Left ventricle myocardium inferior (tissue), 1 donor: ENCODE measurements at places on chromosomes 3 and 15. TPM values are rescaled to one million over a fixed set of nuclear protein-coding genes. Genes with fewer than 3 reads are reported as not detected.

Gene PLSCR2
- not detected for total RNA-seq

Gene RTP3
- not detected for total RNA-seq

Gene CYP8B1
- total RNA-seq: not detected

Gene IL17RB
- 0.47 TPM for total RNA-seq

Gene ARRDC4
- total RNA-seq: 11.8 TPM

Gene ALDH1L1
- 24.3 TPM for total RNA-seq

Gene FBXO45
- total RNA-seq: 7.3 TPM

Gene MORC1
- total RNA-seq: not detected

DNA sequence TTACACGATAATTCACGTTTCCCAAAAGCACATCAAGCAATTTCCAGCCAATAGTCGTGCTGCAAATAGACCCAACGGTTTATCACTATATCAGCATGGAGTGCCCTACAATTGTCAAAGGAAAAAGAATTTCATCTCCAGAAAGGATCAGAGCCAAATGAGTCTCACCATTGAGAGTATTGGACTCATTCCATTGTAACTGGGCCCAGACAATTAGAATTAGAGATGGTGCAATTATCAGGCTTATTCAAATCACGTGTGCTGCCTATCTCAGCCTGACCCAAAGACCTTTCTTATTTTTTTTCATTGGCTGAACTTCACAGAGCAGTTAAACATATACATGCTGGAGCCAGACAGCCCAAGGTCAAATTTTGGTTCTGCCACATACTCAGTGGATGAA is 87.0 kb upstream of the LRTM1 start:
- H3K27me3 ChIP-seq: no peaks in the 10 kb centered on the region
- H3K27ac ChIP-seq: no peak overlapping the region
- H3K4me1 ChIP-seq: no peaks in the 10 kb centered on the region
- no peaks in the 10 kb centered on the region for H3K36me3 ChIP-seq

DNA sequence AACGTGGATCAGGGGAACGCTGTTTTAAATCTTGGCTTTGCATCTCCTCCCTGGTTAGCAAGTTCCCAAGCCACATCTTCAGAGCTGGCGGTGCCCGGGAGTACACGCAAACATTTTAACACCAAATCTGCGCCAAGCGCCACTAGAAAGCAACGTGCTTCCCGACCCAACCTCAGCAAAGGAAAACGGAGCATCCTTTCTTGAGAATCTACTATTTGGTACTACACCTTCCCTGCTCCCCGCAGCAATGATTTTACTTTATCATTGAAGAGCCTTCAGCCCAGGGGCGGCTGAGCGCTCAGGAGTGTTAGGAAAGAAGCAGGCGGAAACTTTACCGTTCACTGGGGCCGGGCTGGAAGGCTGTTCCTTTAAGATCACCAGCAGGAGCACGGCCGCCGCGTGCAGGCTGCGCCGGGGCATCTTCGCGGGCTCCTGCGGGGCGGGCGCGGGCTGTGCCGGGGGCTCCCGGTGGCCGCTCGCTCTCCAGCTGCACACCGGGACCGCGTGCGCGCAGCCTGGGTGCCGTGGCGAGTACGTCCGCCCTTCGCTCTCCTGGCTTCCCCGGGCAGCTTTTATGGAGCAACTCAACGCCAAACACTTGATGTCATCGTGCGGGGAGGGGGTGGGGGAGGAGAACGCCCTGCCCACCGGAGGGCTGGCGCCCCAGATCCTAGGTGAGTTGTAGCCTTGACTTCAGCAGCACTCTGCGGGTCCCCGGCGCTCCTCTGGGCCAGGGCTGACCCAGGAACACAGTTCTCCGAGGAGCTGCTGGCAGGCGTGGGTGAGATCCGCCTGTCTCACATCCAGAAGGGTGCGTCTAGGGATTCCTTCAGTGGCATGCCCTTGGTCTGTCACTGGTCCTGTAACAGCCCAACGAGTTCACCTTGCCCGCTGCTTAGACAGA is at the start of gene CA12:
Gene CA12 (minus strand): TSS at position 546 of the 904 bp plus-strand sequence. CDS start 126 bp downstream, at position 420.
- H3K4me3 ChIP-seq: peak within 1 kb of the TSS; percentile 64
- H3K4me1 ChIP-seq: peaks cover 12% of the 10 kb centered on the region
- DNase-seq: peak; percentile 20
- peaks cover 64% of the 10 kb centered on the region for H3K27me3 ChIP-seq

DNA sequence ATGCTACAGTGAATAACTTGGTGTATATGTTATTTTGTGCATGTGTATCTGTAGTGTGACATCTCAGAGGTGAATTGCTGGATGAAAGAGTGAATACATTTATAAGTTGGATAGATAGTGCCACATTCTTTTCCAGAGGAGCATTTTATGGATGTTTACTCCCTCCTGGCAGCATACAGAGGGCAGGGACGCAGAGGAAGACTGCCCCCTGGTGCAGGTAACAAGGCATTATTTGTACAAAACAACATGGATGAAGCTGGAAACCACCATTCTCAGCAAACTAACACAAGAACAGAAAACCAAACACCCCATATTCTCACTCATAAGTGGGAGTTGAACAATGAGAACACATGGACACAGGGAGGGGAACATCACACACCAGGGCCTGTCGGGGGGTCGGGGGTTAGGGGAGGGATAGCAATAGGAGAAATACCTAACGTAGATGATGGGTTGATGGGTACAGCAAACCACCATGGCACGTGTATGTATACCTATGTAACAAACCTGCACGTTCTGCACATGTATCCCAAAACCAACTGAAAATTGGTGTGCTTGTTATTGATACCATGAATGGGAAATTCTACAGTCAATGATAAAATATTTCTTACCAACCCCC is 57.9 kb upstream of the CTXND1 start:
- H3K36me3 ChIP-seq: no peaks in the 10 kb centered on the region
- H3K4me3 ChIP-seq: no peak overlapping the region
- no peaks in the 10 kb centered on the region for H3K4me1 ChIP-seq
- no peak for DNase-seq

- H3K27ac ChIP-seq: no peak overlapping the region
- peaks cover 3% of the 10 kb centered on the region for H3K4me1 ChIP-seq
- no peak for DNase-seq
- no peaks in the 10 kb centered on the region for H3K27me3 ChIP-seq
Observed at GRCh38 chr3:104907507-104907906, 459.2 kb upstream of the ALCAM start.

DNA sequence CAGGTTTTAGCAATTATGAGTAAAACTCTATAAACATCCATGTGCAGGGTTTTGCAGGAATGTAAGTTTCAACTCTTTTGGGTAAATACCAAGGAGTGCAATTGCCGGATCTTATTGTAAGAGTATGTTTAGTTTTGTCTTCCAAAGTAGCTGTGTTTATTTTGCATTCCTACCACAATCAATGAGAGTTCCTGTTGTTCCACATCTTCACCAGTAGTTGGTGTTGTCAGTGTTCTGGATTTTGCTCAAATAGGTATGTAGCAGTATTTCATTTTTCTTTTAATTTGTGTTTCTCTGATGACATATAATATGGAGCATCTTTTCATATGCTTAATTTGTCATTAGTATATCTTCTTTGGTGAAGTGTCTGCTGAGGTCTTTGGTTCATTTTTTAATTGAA is 185.1 kb upstream of the GALNT15 start:
- H3K27ac ChIP-seq: no peak overlapping the region
- H3K4me1 ChIP-seq: no peaks in the 10 kb centered on the region
- no peak for DNase-seq
- no peak overlapping the region for H3K4me3 ChIP-seq
- H3K27me3 ChIP-seq: no peaks in the 10 kb centered on the region

- H3K36me3 ChIP-seq: peaks cover 11% of the 10 kb centered on the region
- H3K27me3 ChIP-seq: no peaks in the 10 kb centered on the region
- peaks cover 56% of the 10 kb centered on the region for H3K4me1 ChIP-seq
Observed at GRCh38 chr15:82045179-82045891, 483 bp downstream of the MEX3B start.

DNA sequence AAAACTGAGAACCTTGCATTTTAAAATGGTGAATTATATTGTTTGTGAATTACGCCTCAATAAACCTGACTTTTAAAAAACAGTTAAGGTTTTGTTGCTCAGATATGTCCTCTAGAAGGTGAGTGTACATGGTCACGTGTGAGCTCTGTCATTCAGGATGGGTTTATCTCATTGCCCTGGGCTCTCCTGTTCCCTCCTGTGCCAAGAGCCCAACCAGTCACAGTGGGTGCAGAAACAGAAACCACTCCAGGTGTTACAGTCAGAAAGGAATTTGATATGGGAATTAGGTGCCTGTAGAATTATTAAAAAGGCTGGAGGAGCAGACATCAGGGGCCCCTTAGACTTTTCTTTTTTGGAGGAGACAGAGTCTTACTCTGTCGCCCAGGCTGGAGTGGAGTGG is 196.4 kb downstream of the STT3B start:
- DNase-seq: no peak
- H3K4me1 ChIP-seq: peaks cover 21% of the 10 kb centered on the region
- H3K4me3 ChIP-seq: no peak overlapping the region

- no peaks in the 10 kb centered on the region for H3K36me3 ChIP-seq
- no peak overlapping the region for H3K4me3 ChIP-seq
- DNase-seq: no peak
Observed at GRCh38 chr3:97432914-97433313, 331.6 kb upstream of the ARL6 start.
